NCI-H2227 treated with DMSO at 0.1 percent for 48 hours (cell line): ENCODE measurements at places on chromosomes 7 and 10.

DNA sequence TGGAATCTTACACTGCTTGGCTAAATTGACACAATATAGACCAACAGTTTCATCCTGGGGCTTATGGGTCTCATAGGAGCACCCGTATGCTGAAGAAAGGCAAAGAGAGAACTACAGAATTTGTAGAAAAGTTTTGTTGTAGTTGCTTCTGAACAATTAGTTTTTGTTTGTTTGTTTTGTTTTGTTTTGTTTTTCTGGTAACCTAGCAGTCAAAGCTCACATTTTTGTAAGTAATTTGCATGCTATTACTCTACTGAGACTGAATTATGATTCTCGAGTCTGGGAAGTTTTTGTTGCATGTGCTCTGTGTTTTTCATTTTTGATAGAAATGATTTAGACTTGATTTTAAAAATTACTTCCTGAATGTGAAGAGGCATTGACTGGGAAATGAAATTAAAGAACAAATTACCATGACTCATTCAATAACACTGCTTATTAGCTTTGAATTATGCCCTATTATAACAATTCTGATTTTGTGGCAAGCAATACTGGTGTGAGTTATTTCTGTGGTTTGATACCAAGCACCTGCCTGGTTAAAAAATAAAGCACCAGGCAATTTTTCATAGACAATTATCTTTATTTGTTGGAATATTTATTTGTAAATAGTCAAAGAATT is 438 bp downstream of the LSMEM1 start:
- no peak for DNase-seq

- no peak for DNase-seq
These were observed 25.4 kb downstream of the CYP2C9 start for GRCh38 chr10:94963901-94964300.

GRCh38 chr7:97818066-97818663 is 54.0 kb downstream of the ASNS start:
- DNase-seq: no peak

GRCh38 chr7:7920056-7920455 is 48.5 kb upstream of the GLCCI1 start:
- no peak for DNase-seq
